HCEC 1CT (cell line): ENCODE measurements at places on chromosomes 4 and X.

DNA sequence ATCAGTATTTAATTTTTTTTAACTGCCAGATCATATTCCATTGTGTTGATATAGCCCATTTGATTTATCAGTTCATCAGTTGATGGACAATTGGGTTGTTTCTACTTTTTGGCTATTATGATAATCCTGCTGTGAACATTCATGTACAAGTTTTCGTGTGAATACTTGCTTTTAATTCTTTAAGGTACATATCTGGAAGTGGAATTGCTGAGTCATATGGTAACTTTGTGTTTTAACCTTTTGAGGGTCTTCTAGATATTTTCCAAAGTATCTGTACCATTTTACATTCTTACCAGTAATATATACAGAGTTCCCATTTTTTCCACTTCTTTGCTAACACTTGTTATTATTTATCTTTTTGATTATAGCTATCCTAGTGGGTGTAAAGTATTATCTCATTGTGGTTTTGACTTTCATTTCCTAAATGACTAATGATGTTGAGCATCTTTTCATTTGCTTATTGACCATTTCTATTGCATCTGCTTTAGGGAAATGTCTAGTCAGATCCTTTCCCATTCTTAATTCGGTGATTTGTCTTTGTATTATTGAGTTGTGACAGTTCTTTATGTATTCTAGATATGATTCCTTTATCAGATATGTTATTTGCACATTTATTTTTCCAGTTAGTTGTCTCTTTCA, 75.2 kb upstream of the NUDT6 start:
- DNase-seq = no peak

DNA sequence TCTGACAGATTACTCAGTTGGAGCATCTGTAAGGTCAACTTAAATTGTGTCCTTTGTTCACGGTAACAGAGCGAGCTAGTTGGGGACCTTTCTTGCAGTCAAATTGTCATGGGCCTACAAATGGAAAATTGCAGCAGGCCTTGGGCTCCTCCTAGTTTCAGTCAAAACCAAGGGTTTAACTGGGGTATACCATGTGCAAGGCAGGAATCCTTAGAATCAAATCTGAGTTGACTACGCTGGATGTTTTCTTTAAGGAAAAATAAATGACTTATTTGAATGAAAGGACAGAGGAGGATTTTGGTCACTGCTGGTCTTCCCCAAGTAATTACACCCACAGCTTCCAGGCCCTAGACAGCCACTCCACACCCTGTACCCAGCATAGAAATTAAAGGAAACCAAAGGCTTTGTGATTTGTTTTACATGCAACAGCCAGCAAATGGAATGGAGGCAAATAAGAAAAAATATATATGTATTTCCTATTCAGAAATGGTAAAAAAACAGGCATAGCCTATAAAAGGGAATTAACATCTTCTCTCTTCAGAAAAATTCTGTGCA, 307.1 kb downstream of the LDB2 start:
- DNase-seq = no peak

- DNase-seq = no peak
These were observed 46.1 kb downstream of the SORCS2 start for GRCh38 chr4:7238300-7238960.

GRCh38 chrX:17580539-17581152, 156.6 kb upstream of the SCML1 start:
- DNase-seq = peak; percentile 57

- no peak for DNase-seq
These were observed 5.5 kb upstream of the NR3C2 start for GRCh38 chr4:148447681-148448080.

DNA sequence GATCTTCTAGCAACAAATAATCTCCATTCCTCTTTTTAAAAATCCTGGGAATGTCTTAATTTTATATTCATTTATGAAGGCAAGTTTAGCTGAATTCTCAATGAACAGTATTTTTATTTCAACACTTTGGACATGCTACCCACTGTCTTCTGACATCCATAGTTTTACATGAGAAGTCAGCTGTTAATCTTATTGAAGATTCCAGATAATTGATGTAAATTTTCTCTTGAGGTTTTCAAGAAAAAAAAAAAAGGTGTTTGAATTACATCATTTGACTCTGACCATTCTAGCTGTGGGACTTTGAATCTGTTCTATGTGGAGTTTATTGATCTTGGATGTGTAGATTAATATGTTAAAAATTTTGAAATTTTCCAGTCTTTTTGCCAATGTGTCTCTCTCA, 28.0 kb downstream of the PDHA2 start:
- DNase-seq = no peak

GRCh38 chr4:114677346-114677979, 78.9 kb downstream of the UGT8 start:
- DNase-seq = no peak

- DNase-seq = no peak
These were observed 2.7 kb upstream of the BANK1 start for GRCh38 chr4:101787701-101788316.

DNA sequence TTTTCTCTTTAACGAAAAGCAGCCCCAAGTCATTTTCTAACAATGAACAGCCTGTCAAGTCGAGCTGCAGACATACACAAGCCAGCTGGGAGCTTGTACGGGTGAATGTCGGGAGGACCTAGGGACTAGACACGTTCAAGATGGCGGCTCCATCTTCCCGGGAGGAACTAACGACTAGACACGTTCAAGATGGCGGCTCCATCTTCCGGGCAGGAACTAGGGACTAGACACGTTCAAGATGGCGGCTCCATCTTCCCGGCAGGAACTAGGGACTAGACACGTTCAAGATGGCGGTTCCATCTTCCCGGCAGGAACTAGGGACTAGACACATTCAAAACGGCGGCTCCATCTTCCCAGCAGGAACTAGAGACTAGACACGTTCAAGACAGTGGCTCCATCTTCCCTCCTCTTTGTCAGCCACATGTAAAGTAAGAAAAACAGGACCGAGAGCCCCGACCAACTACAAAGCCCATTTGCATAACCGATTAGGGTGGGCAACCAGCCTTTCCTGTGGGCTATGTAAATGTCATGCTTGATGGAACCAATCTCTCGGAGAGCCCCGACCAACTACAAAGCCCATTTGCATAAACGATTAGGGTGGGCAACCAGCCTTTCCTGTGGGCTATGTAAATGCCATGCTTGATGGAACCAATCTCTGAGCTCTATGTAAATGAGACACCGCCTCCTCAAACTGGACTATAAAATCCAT, 175.5 kb downstream of the DHRSX start:
- DNase-seq = no peak

GRCh38 chr4:35163168-35163567, 1081.1 kb downstream of the ARAP2 start:
- no peak for DNase-seq

- DNase-seq = peak; percentile 52
These were observed 23.3 kb downstream of the MECP2 start for GRCh38 chrX:154074199-154074598.

DNA sequence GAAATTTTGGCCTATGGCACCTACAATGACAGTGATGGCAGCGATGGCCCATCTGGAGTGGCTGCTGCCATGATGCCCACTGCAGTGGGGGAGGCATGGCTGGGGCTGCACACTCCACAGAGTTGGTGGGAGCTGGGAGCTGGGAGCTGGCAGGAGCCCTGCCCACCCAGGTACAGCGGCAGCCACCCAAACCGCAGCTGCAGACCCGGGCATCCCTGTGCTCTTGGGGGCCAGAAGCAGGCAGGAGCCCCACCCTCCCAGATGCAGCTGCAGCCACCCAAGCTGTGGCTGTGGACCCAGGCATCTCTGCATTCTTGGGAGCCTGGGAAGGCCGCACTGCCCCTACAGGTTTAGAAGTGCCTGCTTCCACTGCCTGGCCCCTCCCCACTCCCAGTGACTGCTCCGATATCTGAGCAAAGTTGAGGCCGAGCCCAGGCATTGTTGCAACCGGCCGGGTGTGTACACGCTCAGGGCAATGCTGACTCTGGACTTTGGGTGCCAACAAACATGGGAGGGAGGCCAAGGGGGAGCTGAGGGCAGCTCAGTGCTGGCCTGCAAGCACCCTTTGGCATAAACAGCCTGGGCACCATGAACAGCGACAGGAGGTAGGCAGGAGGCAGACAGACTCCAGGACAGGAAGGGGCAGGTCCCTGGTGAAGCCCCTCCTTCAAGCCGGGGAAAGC, 82.8 kb downstream of the PPP4R3C start:
- DNase-seq = no peak

DNA sequence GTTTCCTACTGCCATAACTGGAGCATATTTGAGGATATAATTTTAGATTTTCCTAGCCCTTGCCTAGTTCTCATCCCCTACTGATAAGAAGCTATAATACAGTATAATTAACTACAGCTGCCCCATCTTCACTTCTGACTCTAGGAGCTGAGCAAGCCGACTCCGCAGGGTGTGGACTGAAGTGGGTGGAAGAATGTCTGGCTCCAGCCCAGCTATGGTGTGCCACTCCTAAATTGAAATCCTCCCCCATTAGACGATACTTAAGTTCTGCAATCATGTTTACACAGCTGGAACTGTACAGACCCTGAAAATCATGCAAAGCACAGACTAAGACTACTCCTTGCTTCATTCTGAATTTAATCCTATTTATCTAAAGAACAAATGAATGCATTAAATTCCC, 93.1 kb downstream of the PCDH19 start:
- DNase-seq = no peak

GRCh38 chrX:71212536-71212935, 10.5 kb upstream of the GJB1 start:
- no peak for DNase-seq

GRCh38 chr4:133719098-133719497, 482.5 kb downstream of the PABPC4L start:
- DNase-seq = no peak

GRCh38 chr4:112817933-112818593, 181.1 kb downstream of the LARP7 start:
- DNase-seq = peak; percentile 65

- peak; percentile 74 for DNase-seq
These were observed 213.1 kb upstream of the PSAPL1 start for GRCh38 chr4:7647600-7648543.

DNA sequence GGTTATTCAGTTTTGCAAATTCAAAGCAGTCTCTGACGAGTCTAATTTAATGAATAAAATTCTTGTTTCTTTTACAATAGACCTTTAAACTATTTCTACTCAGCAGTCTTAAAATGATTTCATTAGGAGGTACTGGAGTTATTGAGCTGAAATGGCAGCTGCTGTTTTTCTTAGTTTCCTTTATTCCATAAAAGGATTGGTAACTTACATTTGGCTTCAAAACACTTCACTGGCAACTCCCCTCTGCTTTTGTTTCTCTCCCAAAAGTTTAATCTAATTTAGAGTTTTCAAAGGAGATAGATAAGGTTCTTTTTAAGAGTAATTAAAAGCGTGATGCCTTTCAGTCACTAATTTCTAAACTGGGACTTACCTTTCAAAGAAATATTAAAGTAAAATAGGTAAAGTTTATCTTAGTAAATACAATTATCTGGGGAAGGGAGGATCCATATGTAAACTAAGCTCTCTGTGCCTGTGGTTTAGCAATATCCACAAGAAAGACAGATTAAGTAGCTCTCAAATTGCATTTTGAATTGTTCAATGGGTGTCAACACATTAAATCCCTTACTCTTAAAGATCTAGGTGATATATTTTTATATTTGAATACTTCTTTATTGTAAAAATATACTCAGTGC, 17.1 kb upstream of the PCDH10 start:
- no peak for DNase-seq

- no peak for DNase-seq
These were observed 993.9 kb downstream of the PDHA2 start for GRCh38 chr4:96833831-96834230.

DNA sequence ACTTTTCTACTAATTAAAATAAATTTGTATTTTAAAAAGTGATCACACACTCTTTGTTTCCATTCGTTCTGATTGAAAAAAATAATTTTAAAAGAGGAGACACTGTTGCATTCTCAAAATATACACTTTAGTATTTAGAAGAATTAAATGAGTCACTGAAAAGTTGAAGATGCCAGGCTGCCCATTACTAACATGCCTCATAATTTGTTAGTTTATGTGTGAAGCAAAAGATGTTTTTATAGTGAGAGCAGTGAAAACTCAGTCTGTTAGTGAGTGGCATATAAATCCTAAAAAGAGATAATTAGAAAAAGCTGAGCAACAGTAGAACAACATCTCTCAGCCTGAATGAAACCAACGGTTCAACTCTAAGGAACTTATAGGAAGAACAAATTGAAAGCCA, 143.4 kb downstream of the CDS1 start:
- DNase-seq = no peak

- no peak for DNase-seq
These were observed 28.2 kb downstream of the ANKRD50 start for GRCh38 chr4:124684301-124684700.

GRCh38 chr4:152540293-152540674, 4.4 kb upstream of the FBXW7 start:
- no peak for DNase-seq

- DNase-seq = no peak
These were observed 448 bp downstream of the TLL1 start for GRCh38 chr4:165873298-165874071.

DNA sequence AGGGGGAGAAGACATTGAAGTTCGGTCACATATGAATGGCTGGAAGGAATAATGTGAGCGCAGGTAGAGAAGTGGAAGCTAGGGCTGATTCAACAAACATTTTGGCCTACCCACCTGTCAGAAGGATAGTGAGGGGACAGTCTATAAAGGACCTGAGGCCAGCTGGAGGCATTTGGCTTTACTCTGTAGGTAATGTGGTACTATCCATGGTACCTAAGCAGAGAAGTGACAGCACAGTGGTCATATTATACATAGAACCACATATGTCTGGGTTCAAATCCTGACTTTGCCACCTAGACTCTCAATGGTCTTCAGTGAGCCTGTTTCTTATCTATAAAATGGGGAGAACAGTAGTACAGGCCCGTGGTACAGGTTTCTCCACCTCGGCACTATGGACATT, 257.1 kb downstream of the EVC2 start:
- DNase-seq = no peak

DNA sequence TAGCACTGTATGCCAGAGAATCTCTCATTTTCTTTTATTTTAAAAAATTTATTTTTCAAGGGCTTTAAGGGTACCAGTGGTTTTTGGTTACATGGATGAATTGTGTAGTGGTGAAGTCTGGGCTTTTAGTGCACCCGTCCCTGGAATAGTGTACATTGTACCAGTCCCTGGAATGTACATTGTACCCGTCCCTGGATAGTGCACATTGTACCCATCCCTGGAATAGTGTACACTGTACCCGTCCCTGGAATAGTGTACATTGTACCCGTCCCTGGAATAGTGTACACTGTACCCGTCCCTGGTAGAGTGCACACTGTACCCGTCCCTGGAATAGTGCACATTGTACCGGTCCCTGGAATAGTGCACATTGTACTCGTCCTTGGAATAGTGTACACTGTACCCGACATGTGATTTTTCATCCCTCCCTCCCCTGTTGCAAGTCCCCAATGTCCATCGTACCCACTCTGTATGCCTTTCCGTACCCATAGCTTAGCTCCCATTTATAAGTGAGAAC, 56.1 kb upstream of the HELT start:
- DNase-seq = no peak

DNA sequence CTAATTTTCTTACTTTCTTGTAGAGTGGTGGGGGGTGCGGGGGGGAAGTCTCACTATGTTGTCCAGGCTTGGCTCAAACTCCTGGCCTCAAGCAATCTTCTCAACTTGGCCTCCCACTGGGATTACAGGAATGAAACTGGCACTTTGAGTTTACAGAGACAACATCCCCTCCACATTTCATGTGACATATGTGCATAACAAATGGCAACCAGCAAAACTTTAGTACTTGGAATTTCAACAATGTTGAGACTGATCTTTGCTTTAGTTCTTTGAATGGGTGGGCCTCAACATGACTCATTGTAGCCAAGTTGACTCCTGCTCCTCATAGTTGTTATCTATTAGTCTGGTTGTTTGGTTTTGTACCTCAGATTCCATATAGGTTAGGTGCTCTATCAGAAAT, 11.4 kb upstream of the FMR1 start:
- no peak for DNase-seq
